ENCODE measurements at places on chromosomes 5 and 9. TPM values are rescaled to one million over a fixed set of nuclear protein-coding genes. Genes with fewer than 3 reads are reported as not detected.

DNA sequence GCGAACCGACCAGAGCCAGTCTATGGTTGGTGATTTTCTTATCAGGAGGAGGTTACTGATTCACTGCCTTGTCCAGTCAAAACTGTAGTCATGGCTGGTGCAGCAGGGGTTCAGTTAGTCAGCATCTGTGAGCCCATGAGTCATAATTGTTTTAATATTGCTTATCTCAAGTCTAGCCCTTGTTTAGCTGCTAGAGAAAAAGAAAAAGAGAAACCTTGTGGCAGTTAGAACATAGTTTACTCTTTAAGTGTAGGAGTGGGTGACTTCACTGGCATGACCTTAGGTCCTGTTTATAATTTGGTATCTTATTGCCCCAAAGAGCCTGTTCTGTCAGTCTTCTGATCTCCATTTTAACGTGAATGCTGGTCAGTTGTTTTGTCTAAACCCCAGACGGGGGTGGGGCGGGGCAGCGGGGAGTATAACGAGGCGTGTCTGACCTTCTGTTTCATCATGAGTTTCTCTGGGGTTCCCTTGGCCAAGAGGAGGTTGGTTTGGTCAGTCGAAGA is 76.9 kb upstream of the NFIL3 start:
- peak; percentile 55 for DNase-seq

TRIM7 gene
- total RNA-seq = 1.6 TPM

DNA sequence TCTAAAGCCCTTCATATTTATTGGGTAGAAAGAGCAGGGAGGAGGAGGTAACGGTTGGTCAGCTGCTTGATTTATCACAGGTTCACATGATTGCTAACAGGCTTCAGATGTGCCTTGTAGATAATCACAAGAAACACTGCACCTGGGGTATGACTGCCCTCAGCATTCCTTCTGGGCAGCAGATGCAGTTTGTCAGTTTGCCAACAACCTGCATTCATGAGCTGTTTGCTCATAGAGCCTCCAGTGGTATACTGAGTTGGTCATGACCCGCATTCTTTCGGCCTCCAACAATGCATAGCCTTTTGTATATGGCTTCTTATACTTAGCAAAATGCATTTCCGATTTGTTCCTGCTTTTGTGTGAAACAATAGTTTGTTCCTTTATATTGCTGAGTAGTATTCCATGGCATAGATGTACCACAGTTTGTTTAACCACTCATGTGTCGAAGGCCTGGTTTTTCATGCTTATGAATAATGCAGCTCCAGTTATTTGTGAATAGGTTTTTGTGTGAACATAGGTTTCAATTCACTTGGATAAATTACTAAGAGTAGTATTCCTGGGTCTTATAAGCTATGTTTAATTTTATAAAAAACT is 83.6 kb downstream of the ARHGEF28 start:
- DNase-seq = no peak

GRCh38 chr5:181181650-181182565 is 23.1 kb downstream of the TRIM7 start:
- peak; percentile 76 for DNase-seq

All from activated CD8-positive, alpha-beta memory T cell treated with anti-CD3 and anti-CD28 coated beads, Interleukin-2, amount 10 ng/mL, durations not matched to agents 7 days and 5 days (primary cell).